HT1080 (cell line): ENCODE measurements at places on chromosomes 11 and 22. TPM values are rescaled to one million over a fixed set of nuclear protein-coding genes. Genes with fewer than 3 reads are reported as not detected.

- no peak for DNase-seq
Observed at GRCh38 chr11:131923309-131923708, 552.9 kb downstream of the NTM start.

- DNase-seq: no peak
Observed at GRCh38 chr11:36089920-36090319, 146.1 kb downstream of the LDLRAD3 start.

GRCh38 chr11:98674390-98674789 is 346.4 kb upstream of the CNTN5 start:
- DNase-seq: no peak

DNA sequence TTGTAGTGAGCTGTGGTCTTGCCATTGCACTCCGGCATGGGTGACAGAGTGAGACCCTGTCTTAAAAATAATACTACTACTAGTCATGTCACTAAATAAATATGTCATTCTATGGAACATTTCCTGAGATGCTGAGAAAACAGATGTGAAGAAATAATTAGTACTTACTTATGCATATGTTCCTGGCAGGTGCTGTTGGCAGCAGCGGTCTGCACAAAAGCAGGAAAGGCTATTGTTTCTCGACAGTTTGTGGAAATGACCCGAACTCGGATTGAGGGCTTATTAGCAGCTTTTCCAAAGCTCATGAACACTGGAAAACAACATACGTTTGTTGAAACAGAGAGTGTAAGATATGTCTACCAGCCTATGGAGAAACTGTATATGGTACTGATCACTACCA is 8.8 kb downstream of the ARCN1 start:
- no peak for DNase-seq

- no peak for DNase-seq
Observed at GRCh38 chr22:44780876-44781449, 28.6 kb downstream of the ARHGAP8 start.

DNA sequence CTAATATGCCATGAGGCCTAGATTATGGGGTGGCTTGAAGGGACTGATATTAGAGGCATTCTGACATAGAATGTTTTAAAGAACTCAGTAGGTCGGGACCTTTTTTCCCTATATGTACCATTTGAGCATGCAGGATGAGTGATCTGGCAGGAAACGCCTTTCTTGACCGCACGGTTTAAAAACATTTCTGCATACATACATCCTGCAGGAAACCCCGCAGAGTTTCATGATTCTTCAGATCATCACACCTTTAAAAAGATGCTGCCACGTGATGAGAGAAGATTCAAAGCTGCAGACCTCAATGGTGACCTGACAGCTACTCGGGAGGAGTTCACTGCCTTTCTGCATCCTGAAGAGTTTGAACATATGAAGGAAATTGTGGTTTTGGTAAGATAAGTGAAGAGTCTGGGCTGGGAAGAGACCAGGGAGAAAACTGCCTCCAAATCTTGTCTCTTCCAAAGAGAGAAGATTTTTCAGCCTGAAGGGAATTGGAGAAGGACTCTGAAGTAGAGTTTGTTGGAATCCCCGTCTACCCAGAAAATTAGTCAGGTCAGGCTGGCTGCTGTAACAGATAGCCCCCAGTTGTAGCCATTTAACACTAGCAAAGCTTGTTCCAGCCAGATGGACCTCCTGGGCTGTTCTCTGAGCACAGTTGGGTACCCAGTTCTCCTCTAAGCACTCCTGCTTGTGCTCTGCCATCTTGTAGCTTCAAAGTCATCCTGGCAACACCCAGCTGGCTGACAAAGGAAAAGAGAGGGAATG is 7.4 kb downstream of the RCN1 start:
- no peak for DNase-seq

GRCh38 chr11:30255637-30256036 is 24.8 kb downstream of the FSHB start:
- no peak for DNase-seq

DNA sequence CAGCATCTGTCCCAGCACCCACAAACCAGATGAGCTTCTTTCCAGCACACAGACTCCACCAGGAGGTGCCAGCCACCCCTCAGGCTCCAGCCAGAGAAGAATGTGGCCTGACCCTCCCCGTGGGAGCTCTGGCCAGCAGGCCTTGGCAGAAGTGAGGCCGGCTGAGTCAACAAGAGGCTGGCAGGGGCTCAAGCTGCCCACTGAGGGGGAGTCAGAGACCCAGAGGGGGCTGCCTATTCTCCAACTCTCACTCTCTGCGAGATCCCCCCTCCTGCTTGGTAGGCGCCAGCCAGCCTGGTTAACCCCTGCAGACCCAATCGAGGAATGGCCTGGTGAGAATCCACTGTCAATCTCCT is 10.6 kb upstream of the CDC42EP1 start:
- no peak for DNase-seq

- no peak for DNase-seq
Observed at GRCh38 chr22:47629273-47629711, 866.8 kb downstream of the TBC1D22A start.

DNA sequence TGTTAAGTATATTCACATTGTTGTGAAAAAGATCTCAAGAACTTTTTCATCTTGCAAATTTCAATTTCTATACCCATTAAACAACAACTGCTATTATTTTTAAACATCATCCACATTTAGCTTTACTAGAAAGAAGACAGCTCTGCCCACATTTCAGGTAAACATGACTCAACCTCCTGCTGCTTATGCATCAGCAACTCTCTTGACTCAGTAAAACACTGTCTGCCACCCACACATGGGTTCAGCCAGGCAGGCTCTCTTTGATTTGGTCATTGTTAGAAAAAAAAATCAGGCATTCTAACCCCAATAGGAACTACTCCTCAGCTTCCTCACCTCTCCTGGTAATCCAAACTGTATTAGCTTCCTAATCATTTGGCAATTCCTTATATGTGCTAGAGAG is 5.1 kb upstream of the ENDOD1 start:
- peak; percentile 44 for DNase-seq

DNA sequence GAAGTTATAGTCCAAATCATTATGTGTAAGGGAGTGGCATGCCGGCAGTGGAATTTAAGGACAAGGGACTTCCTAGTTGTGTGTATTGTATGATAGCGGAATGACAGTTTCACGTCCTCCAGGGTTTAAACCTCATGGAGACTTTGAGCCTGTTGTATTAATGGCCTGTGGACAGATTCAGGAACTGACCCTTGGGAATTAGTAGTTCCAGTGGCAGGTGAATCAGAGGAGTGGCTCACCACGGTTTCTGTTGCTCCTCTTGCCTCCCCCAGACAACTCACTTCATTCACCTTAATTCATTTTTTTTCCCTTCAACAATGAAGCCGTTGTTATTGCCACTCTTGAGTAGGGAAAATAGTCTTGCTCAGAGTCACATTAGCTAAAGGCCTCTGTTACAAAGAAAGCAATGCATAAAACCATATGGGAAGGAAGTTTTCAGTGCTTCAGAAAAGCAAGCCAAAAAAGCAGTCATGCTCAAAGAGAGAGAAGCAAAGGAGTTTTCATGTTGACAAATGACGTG is 22.6 kb downstream of the AMOTL1 start:
- peak; percentile 94 for DNase-seq

The CLMP gene
- 16.6 and 17.7 TPM in 2 replicates for total RNA-seq

The APOA5 gene
- 0.23 TPM in 1 of 2 replicates, not detected in the other for total RNA-seq

The LRRC56 gene
- not detected in 2 replicates for total RNA-seq

The TXN2 gene
- total RNA-seq: 33.6 and 46.9 TPM in 2 replicates

The HDAC10 gene
- 13.6 and 14.5 TPM in 2 replicates for total RNA-seq

The NLRP6 gene
- not detected in 2 replicates for total RNA-seq

The RAG1 gene
- total RNA-seq: 0.17 and 0.19 TPM in 2 replicates
